ENCODE measurements at places on chromosomes 7 and 10.

DNA sequence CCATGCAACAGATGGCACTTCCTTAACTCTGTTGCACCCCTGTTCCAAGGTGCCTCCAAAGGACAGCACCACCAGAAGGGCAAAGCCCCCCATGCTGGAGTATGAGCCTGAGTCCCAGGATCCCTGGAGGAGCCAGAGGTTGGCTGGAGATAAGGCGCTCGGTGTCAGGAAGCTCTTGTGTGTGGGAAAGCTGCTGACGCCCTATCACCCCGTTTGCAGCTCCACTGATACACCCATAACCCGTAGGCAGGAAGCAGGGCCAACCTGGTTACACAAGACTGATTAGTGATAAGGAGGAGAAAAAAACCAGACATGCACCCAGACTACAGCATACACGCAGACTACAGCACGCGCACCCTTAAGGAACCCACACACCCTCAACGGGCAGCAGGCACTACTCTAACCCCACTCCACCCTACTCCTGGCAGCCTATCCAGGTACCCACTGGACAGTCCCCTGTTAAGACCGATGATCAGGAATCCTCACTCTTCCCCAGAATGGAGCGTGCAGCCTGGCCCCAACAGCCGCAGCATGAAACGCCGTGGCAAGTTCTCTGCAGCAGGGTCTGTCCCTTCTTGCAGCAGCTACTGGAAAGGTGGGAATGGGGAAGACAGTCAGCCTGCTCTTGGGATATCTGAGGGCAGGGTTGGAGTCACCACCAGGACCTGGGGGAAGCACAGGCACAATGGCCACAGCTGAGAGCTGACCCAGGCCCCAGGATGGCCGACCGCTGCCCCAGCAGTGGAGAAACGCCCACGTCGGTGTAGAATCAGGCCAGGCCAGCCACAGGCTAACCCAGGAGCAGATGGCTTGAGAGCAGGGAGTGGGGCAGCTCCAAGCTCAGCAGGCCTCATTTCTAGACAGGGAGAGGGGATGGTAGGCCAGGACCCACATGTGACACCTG, 38.3 kb upstream of the TUBB8 start:
- DNase-seq, result no peak

DNA sequence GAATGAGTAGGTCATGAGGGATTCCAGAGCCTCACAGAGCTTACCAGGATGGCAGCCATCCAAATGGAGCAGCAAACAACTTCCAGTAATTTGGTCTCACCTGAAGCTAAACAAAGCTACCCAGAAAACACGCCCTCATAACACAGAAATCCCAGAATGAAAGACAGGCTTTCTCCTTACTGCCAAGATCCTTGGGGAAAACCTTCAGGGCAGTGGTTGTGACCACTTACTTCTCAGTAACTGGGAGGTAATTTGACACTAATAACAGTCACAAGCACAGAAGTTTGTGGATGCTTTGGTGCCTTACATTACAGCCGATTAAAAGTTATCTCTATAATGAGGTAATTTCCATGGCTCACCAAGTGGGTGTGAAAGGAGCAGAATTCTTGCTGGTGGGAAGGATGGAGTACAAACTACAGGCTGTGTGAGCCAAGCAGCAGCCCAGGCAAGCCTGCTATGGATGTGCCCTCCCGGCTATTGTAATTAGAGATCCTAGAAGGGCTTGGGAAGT, 10.4 kb downstream of the WDR91 start:
- no peak for DNase-seq

- DNase-seq, result peak; percentile 45
Measured at GRCh38 chr10:69757553-69758309, 44.0 kb upstream of the COL13A1 start.

DNA sequence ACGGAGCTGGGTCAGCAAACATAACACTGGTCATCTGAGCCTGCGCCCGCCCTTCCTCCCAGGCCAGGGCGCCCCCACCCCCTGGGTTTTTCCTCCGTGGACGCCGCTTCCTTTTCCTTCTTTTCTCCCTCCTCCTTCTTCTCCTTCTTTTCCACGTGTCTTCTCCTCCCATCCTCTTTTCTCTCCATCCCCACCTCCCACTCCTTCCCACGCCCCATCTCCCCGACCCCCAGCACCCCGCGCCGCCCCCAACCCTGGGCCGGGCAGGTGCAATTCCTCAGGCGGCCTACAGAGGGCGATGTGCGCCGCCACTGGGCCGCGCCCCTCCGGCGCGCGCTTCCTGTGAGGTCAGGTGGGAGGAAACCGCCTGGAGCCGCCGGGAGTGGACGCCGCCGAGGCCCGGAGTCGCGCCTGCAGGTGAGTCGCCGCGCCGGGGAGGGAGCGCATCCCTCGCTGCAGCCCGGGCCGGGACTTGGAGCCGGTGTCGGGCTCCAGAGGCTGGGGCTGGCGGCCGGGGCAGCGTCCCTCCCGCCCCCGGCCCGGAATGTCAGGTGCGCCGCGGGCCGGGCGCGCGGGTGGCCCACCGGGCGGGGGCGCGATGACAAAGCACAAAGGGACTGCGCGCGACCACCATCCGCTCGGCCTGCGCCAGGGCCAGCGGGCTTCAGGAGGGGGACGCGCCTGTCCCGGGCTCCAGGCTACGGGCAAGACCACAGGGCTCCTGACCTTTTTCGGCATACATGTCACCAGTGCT, at the start of gene FAM241B:
Gene FAM241B (plus strand): TSS at position 351 of the 754 bp plus-strand sequence. CDS start 1,497 bp downstream, outside the sequence.
- peak; percentile 72 for DNase-seq

GRCh38 chr10:103912759-103913158, 5.2 kb downstream of the STN1 start:
- no peak for DNase-seq

DNA sequence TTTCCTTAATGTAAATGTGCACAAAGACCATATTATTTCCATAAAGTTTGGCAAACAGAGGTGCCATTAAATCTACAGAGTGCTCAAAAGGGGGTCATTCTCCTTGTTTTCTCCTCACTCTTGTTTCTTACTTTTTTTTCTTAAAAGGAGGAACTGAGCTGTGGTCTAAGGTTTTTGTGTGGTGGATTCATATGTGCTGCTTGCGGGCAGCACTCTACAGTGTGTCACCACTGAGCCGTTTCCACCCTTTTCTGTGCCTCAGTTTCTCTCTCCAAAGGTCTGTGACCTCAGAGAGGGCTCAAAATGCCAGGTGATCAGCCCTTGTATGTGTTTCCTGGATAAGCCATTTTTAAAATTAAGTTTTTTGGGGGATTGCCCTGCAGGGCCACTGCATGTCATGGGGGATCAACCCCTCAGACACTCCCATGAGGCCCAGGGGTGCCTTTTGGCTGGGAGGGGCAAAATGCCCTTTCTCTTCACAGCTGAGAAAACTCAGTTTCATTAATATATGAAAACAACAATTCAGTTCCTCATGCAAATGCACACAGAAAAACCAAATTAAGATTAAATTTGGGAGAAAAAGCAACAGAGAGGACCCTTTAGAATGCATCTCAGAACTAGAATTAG, 56.9 kb upstream of the VOPP1 start:
- no peak for DNase-seq

DNA sequence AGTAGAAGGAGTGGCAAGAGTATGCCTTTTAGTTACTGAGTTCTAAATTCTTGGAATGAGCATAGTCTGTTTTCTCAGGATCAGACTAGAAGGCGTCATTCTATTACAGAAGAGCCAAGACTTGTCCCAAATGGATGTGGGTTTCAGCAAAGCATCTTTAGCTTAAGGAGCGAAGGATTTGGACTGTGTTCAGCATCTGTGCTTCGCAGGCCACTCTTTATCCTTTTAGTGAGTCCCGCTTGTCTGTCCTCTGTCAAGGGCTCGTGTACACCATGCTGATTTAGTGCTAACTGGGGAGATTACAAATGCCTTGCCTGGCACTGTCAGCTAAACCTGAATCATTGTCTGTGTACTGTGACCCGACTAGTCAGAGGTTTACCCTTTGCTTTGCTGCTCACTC, 465.7 kb downstream of the AUTS2 start:
- DNase-seq, result peak; percentile 49

GRCh38 chr7:75756206-75756990, 15.6 kb downstream of the CCL26 start:
- DNase-seq, result no peak

DNA sequence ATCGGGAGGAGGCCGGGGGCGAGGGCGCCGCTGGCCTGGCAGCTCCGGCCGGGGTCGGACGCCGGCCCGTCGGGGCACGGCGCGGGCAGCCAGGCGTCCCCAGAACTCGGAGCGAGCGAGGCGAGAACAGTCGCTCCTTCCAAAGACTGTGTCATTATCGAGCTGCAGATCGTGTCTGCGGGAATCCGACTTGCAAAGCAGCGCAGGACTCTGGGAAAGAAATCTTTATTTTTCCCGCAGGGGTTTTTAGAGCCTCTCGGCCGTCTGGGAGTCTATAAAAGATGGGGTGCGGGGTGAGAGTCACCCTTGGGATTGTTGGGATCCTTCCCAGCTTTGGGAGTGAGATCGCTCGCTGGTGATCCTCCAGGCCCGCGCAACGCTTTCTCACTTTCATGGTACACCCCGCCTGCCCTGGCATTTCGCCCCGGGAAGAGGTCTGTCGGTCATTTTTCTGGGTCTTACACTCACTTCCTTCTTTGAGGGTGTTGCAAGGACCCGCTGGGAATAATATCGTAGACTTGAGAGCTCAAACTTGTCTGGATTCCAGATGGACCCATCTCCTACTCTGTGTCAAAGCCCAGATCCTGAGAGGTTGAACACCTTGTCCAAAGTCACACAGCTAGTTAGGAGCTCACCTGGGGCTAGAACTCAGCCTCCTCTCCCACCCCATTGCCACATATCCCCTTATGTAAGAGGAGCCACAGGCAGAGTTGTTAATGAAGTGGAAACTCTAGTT, 1.0 kb downstream of the UBTD1 start:
- DNase-seq, result peak; percentile 73

GRCh38 chr10:73577788-73578187, 13.4 kb downstream of the USP54 start:
- DNase-seq, result peak; percentile 65

DNA sequence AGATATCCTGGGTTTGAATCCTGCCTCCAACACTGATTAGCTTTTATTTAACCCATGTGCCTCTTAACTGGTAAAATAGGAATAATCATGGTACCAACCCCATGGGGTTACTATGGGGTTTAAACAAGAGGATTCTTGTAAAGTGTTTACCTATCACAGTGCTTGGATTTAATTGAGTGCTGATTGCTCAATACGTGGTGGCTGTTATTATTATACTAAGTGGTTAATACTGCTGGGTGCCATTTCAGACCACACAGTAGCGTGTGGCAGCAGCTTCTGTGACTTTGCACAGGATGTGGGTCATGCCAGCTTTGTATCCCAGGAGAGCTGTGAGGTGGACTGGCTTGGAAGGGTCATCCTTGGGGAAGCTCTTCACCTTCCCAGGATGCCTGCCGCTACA, 177.2 kb downstream of the SEC23IP start:
- no peak for DNase-seq

- no peak for DNase-seq
Measured at GRCh38 chr7:128831994-128832879, 2.0 kb downstream of the FLNC start.

GRCh38 chr7:96131525-96131924, 190.4 kb downstream of the SLC25A13 start:
- no peak for DNase-seq

GRCh38 chr7:127838816-127839415, 186.9 kb downstream of the SND1 start:
- DNase-seq, result no peak

DNA sequence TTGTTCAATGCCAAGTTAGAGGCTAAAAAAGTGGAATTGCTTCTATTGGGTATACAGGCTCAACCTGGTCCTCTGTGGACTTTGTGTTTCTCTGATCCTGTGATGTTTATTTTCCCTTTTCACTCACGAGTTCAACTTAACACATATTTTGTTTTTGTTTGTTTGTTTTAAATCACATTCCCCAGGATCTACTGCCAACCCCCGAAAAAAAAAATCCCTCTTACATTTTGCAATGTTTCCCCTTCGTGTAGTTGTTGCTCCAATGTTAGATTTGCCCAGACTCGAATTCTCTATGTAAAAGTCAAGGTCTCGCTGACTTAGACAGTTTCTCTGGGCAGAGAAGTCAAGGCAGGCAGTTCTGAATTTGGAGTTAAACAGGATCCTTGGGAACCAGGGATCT, 876.4 kb downstream of the CCSER2 start:
- DNase-seq, result no peak

DNA sequence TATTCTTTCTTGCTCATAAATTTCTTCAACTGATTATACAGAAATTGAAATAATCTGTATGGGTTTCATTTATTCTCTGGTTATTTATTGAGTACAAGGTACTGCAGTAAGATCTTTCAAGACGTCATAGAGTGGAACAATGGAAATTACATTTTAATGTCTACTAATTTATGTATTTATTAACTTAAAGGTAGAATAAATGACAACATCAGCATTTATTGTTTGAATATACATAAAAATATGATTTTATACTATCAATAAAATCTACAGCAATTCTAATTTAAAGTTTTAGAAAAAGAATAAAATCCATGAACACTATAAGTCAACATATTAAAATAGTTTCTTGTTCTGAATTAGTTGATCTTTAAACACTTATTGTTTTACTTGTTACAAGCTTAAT, 158.5 kb downstream of the AGMO start:
- DNase-seq, result no peak

GRCh38 chr7:50142425-50143017, 49.5 kb upstream of the ZPBP start:
- DNase-seq, result no peak

DNA sequence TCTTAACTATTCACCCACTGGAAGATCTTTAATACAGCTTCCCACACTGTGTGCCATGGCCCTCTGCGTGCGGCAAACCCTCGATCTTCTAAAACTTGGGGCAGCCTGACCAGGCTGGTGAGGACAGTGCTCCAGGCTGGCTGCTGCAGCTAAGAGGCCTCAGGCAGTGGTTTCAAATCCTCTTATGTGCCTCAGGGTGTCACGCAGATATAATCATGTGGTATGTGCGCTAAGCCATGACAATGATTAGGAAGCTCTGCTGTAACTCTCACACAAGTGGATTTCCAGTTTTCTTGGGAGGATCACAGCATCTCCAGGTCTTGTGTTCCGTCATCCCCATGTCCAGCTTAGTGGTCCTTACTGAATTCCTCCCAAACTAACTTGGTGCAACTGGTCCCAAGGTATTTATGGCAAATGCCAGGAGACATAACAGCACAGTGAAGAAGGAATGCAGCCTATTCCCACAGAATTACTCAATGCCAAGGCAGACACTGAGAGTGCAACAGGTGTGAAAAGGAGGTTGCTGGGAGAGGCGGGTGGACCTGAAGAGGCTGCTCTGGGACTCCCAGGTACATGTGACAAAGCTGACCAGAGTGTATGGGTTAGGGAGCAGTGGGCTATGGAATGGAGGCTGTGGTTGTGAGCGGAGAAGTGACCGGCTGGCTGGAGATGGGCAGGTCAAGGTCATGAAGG, 2.3 kb downstream of the HPS1 start:
- DNase-seq, result no peak

DNA sequence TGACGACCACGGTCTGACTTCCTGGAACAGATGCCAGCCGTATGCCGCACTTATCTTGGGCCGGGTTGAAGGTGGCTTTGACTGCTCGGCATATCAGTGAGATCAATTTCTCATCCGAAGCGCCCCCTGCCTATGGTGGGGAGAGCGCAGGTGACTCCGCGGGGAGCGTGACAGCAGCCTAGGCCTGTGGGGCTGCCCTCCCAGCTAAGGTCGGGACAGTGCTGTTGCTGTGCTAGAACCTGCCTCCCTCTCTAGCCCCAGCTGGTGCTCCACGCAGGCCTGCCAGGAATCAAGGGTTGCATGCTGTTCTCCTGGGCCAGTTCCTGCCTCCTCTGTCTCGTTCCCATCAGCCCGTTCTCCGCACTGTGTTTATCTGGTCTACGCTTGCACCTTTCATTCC, 49.8 kb downstream of the PODXL start:
- no peak for DNase-seq

Measured in adrenal gland (tissue), 19 donors.